Glomerular endothelial cell (primary cell): ENCODE measurements at places on chromosomes 1 and 21.

DNA sequence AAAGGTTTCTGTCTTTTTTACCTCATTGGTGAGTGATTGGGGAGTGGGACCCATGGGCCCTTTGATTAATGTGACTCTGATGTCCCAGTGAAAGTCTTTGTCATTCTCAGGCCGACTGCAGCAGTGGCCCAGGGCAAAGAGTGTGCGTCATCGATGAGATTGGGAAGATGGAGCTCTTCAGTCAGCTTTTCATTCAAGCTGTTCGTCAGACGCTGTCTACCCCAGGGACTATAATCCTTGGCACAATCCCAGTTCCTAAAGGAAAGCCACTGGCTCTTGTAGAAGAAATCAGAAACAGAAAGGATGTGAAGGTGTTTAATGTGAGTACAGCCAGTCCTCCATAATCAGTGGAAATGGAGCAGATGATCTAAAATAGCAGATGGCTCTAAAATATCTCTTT lies 19.4 kb downstream of the NTPCR start:
- no peak for DNase-seq

- no peak for DNase-seq
Measured at GRCh38 chr1:4530166-4530785, 124.1 kb upstream of the AJAP1 start.

DNA sequence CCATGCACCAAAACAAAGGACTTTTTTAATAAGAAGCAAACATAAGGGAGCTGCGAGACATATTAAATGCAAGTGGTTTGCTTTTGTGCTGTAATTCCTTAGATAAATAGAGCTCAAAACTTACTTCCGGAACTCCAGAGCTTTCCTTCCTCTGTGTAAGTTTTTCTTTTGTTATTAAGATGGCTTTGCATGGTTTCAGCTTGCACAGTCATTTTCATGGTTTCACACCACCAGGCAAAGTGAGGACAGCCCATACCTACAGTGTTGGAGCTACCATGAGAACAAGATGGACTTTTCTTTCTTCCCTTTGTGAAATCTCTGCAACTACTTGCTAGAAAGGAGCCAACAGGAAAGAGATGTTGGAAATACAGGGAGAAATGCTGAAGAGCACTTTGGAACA lies 368.0 kb downstream of the SETD4 start:
- no peak for DNase-seq

GRCh38 chr1:229716704-229717103 lies 90.7 kb downstream of the URB2 start:
- DNase-seq = no peak

DNA sequence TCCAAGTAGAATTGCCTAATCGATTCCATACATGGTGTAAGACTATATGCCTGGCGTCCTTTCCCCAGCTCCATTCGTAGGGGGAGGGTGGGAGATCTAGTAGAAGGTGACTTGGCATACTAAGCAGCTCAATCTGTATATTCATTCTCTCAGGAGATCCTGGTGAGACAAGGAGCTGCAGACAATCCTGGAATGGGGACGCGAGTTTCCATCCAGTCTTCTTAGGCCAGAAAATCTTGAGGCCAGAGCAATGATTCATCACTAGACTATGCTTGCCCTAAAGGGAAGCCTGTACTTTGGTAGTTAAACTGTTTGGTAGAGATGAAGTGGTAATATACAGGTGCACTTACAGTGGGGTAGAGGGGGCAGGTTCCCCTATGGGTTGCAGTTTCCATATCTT lies 468.7 kb downstream of the ADGRL2 start:
- no peak for DNase-seq

GRCh38 chr1:201904579-201904978 lies 15.9 kb downstream of the SHISA4 start:
- DNase-seq = peak; percentile 66

- no peak for DNase-seq
Measured at GRCh38 chr1:91124989-91125417, 103.2 kb upstream of the ZNF644 start.

DNA sequence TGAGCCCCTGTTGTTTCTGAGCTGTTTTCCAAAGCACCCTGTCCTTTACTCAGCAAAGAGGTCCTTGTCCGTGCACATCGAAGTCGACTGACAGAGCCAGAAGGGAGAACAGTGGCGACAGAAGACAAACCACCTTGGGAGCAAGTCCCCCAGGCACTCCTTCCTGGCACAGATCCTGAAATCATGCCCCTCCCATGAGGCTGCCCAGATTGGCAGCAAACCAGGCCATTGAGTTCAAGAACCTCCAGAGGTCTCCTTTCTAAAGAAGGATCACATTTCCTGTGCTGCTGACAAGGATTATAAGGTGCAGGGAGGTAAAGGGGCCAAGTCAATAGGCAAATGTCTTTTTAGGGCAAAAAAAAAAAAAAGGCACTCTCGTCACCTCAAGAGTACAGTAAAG lies 84.7 kb upstream of the HIVEP3 start:
- no peak for DNase-seq

- no peak for DNase-seq
Measured at GRCh38 chr1:40825435-40825788, 36.8 kb downstream of the CITED4 start.

DNA sequence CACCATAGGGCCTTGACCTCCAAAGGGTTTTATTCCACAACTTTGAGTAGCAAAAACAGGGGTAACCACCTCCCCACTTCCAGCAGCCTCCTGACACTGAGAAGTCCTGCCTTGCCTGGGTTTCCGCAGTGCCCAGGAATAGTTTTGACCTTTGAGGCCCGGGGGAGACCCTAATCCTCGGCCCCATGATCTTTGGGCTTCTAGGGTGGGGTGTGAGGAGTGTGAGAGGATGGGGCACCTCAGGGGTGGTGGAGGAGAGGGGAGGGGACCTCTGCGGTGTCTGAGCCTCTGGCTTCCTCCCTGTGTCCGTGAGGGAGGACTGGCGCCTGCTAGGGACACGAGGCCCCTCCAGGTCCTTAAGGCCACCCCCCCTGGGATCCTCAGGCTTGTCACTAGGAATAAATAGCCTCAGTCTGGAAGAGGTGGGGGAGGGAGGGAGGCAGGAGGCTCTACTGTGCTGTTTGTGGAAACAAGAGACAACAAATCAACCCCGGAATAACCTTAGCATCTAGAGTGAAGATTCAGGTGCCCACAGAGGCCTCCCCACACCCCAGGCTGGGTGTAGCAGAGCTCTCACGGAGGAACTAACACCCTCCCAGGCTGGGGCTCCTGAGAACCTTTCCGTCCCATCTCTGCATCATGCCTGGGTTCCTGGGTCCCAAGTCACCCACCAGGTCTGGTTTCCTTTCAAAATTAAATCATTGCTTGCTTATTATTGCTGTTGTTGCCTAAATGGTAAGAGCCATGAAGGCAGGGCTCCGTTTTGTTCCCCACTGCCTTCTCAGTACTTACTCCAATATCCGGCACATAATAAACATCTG lies 904 bp upstream of the FHL3 start:
- DNase-seq = no peak

DNA sequence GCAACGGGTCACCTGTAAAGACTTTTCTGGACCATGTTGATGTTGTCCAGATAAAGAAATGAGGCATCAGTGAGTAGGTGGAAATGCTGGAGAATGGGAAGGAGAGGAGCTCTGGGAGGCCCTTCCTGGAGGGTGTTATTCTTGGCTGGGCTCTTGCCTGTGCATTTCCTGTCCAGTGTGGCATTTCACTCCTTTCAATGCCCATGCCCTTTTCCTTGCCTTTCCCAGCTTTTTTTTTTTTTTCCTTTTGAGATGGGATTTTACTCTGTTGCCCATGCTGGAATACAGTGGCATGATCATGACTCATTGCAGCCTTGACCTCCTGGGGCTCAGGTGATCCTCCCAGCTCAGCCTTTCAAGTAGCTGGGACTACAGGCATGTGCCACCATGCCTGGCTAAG lies 11.8 kb downstream of the NOS1AP start:
- no peak for DNase-seq

GRCh38 chr21:44718093-44718492 lies 6.7 kb upstream of the TSPEAR start:
- DNase-seq = no peak

- DNase-seq = no peak
Measured at GRCh38 chr1:116754198-116754977, at the start of gene CD2. Gene CD2 (plus strand): TSS chr1:116754430. CDS start chr1:116754493, 63 bp downstream.

GRCh38 chr1:56150441-56151215 lies 428.7 kb downstream of the PLPP3 start:
- DNase-seq = no peak

DNA sequence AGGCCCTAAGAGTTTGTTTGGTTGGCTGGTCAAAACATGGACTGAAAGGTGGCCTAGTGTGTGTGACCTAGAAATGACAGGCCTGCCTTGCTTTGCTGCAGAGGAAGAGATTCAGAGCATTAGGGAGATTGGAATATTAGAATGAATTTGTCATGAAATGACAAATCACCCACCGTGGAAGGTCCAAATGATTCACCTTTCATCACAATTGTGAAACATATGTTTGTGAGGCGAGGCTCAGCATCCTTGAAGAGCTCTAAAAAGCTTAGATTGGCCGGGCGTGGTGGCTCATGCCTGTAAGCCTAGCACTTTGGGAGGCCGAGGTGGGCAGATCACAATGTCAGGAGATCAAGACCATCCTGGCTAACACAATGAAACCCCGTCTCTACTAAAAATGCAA lies 5.5 kb downstream of the LCE1B start:
- no peak for DNase-seq

GRCh38 chr1:169670836-169671235 lies 40.6 kb downstream of the SELL start:
- DNase-seq = peak; percentile 61

DNA sequence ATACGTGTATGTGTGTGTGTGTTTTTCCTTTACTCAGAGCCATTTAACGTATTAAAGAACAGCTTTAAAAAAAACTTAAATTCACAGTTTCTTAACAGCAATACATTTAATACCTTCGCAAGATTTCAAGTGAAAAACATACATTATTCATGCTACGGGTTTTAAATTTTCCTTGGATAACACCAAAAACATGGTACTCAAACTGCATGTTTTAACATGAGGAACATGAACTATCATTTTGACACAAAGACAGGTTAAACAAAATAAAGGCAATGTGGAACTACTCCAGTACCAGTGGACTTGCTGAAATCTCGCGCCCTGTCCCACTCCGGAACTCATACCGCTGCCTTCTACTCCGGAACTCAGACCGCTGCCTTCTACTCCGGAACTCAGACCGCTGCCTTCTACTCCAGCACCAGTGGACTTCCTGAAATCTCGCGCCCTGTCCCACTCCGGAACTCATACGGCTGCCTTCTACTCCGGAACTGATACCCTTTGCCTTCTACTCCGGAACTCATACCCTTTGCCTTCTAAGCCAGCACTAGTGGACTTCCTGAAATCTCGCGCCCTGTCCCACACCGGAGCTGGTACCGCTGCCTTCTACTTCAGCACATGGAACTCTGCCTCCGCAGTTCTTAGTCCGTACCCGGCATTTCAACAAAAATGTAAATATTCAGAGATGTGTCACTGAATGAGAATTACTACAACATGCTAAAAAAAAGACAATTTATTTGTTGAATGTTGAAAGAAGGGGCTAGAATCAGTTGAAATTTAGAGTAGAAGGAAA lies 148.6 kb downstream of the NCAM2 start:
- no peak for DNase-seq

GRCh38 chr1:48817505-48818114 lies 40.9 kb upstream of the BEND5 start:
- no peak for DNase-seq

GRCh38 chr1:150563340-150564038 lies 14.3 kb downstream of the ADAMTSL4 start:
- DNase-seq = no peak

DNA sequence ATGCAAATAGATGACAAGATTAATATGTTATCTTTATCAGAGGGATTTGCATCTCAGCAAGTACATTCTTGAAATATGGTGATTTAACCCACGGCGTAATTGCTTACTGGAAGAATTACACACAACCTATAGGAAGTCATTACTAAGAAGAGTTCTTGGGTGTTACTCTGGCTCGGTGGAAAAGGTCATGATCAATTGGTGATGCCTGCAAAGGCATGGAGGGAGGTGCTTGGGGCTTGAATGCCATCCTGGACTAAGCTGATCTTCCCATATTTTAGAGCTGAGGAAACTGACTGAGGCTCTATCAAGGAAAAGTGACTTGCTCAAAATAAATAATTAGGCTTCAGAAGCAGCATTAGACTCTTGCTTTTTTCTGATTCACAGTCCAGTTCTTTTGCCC lies 137.5 kb upstream of the JUN start:
- DNase-seq = no peak

- no peak for DNase-seq
Measured at GRCh38 chr1:28894785-28895184, 19.6 kb upstream of the EPB41 start.
